Upper lobe of right lung (tissue), 1 donor: ENCODE measurements at places on chromosomes 11 and 22. TPM values are rescaled to one million over a fixed set of nuclear protein-coding genes. Genes with fewer than 3 reads are reported as not detected.

DNA sequence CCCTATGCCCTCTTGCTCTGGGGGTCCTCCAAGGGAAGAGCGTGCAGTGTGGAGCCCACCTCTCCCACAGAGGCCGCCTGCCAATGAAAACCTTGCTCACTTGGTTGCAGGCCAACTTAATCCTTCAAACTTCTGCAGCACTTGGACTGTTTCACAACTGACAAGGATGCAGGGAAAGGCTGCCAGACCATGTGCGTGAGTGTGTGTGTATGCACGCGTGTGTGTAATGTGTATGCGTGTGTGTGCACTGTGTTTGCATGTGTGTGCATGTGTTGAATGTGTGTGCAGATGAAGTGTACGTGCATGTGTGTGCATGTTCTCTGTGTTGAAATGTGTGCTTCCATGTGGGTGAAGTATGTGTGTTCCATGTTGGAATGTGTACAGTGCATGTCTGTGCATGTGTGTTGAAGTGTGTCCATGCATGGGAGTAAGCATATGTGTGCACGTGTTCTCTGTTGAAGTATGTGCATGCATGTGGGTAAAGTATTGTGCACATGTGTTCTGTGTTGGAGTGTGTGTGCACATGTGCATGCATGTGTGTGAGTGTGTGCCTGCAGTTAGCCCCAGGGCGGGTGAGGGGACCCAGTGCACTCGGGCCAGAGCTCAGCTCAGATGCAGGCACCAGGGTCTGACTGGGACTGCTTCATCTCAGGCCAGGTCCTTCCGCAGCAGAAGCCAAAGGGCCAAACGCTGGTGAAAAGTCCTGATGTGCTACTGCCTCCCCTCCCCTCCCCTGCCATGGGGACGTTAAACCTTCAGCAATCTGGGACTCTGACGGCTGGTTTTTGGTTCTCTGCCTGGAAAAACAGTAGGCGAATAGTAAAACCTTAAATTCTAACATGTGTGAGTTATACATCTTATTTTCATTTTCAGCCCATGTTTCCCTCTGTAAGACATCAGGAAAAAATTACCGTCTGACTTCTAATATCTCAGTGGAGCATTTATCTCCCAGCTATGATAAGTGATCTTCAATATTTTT is 72.0 kb downstream of the FLI1 start:
- no peak for DNase-seq

The MICALL1 gene
- 37.4 TPM for total RNA-seq

DNA sequence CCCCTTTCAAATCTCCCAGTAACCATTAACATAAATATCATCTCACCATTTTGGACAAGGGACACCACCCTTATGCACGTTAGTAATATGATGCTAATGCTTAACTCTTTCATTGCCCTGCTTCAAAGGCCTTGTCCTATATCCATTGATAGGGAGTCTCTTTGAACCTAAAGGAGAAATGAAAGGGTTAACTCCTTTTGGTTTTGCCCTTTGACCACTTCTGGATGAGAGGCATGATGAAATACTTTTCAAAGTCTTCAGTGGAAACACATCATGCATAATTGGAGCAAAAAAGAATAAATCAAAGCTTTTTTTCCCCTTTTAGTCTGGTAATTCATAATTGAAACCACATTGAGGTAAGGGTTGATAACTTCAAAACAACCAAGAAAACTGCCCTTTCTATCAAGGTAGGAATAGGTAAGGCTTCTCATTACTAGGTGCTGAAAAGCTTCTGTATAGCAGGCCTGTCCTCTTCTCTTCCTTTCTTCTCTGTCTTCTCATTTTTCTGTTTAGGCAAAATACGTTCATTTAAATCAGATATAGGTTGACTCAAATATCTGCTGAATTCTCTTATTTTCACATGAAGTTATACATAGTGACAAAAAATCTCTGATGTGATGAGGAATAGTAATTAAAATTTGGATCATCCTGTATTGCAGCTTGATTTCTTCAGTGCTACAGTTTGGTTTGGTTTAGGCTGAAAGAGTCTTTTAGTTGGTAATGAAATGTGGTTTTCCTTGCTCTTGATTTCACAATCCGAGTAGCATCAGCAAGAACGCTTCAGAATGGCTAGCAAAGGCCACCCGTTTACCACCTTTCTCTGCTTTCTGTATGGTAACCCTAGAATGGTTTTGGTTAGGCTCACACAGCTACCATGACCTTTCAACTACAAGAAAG is 94.8 kb downstream of the EXT2 start:
- no peak for DNase-seq

- DNase-seq, result no peak
These were observed 85.4 kb downstream of the MICAL2 start for GRCh38 chr11:12195768-12196167.

DNA sequence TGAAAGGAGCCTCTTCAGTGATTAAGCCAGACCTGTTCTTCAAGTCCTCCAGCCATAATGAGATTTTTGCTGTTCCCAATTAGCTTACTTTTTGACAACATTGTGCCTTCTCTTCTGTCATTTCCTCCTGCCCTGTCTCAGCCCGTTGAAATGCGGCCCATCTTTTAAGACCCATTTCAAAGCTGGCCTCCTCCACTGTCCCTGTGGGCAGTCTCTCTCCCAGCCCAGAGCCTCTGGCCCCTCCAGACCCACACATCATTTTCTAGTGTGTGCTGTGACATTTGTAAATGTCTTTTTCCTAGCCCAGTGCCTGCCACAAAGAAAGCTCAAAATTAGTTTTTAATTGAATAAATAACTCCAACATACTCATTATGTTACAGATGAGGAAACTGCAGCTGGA is 70.9 kb downstream of the BUD13 start:
- peak; percentile 23 for DNase-seq

- peak; percentile 81 for DNase-seq
These were observed 13.9 kb downstream of the KCNE3 start for GRCh38 chr11:74453373-74453975.

GRCh38 chr11:133518702-133519264 is 13.5 kb downstream of the OPCML start:
- DNase-seq, result no peak

The LBHD1 gene
- total RNA-seq, result 6.1 TPM

The EXPH5 gene
- 30.8 TPM for total RNA-seq

- no peak for DNase-seq
These were observed 829.7 kb upstream of the FAT3 start for GRCh38 chr11:91394727-91395414.

The MYEOV gene
- 0.23 TPM for total RNA-seq

GRCh38 chr22:43050995-43051394 is 36.0 kb upstream of the PACSIN2 start:
- DNase-seq, result no peak

The ZP1 gene
- total RNA-seq, result not detected

- DNase-seq, result no peak
These were observed 882 bp downstream of the ANO1 start for GRCh38 chr11:70078781-70079616.

DNA sequence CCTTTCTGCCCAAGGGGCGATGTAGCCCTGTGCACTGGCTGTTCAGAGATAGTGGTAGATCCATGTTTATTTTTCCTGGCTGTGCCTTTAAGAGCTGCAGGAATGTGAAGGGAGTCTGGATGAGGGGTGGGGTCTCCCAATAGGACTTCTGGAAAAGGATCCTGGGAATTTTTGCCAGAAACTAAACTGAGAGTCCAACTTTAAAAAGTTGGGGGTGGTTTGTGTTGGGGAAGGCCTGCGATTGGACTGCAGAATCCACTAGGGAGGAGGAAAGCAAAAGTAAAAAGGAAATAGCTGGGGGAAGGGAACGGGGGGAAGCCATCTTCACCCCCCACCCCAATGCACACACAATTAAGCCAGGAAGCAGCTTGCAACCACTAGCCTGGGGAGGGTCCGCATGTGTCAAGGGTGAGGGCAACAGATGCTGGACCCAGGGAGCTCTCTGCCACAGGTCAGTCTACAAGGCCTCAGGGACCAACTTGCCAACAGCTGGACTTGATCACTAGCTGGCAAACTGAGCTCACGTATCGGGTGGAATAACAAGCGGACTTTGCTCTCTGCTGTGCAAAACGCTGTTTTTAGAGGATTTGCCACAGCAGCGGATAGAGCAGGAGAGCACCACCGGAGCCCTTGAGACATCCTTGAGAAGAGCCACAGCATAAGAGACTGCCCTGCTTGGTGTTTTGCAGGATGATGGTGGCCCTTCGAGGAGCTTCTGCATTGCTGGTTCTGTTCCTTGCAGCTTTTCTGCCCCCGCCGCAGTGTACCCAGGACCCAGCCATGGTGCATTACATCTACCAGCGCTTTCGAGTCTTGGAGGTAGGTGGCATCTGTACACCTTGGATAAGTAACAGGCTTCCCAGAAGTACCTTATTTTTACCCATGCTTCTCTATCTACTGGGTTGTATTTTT is at the start of gene OLFML1:
OLFML1 (plus strand) TSS at position 321 of the 912 bp plus-strand sequence; CDS start at position 691, 370 bp downstream.
- DNase-seq, result no peak

The NPAS4 gene
- not detected for total RNA-seq

- DNase-seq, result no peak
These were observed 10.7 kb downstream of the TUB start for GRCh38 chr11:8091721-8092120.

The OR5M10 gene
- total RNA-seq, result not detected

The MMP27 gene
- total RNA-seq, result not detected

GRCh38 chr22:23268877-23269276 is 88.6 kb downstream of the BCR start:
- no peak for DNase-seq

DNA sequence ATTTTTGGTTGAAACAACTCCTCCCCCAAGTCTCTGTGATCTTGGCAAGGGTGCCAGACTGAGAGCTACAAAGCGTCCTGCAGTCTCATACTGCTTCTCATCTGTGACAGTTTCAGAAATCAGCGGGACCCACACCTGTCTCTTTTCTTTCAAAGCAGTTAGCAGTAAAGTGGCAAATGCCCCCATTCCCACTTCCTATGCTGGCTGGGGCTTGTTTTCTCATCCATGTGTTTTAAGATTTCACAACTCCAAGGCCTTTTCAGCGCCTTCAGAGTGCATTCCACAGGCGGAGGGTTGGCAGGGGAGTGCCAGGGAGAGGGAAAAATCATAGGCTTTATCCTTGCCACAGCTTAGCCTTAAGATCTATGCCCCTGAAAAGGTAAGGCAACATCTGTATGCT is 493.5 kb downstream of the OPCML start:
- no peak for DNase-seq

The APLNR gene
- total RNA-seq, result 1.2 TPM

The OR52A1 gene
- not detected for total RNA-seq

The TMEM191C gene
- total RNA-seq, result 4.0 TPM

DNA sequence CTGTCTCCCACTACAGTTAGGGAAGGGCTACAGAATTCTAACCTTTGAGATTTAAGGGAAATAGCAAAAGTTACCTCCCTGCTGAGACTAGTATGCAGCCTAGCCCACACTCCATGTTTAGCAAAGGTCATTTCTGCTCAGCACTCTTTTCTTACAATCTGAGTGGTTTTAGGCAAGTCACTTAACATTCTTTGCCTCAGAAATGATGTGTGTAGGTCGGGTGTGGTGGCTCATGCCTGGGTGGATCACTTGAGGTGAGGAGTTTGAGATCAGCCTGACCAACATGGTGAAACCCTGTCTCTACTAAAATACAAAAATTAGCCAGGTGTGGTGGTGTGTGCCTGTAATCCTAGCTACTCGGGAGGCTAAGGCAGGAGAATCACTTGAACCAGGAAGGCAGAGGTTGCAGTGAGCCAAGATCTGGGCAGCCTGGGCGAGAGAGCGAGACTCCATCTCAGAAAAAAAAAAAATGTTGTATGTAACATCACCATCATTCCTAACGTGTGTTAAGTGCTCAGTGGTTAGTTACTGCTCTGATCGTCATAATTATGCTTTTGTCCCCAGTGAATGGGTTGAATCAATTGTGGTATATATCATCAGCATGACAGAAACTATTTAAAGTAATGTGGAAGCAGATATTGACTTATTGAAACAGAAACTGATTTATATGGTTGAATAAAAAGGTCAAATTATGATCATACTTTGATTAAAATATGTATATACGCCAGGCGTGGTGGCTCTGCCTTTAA is 55.0 kb downstream of the COPB1 start:
- DNase-seq, result no peak

DNA sequence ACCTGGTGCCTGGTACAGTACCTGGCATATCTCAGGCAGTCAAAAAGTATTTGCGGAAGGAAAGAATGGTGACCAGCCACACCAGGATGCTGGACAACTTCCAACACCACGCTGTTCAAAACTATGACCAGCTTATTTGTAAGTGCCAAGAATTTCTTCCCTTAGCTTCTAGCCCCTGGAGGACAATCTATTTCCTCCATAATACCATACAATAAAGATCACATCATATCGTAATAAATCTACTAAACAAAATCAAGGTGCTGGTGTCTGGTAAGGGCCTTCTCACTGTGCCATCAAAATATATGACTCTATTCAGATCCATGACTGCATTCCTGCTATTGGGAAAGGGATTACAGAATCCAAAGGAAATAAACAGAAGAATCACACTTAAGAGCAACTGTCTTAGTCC is 51.5 kb downstream of the ALG9 start:
- no peak for DNase-seq

- peak; percentile 58 for DNase-seq
These were observed 1.3 kb downstream of the FADD start for GRCh38 chr11:70204466-70204799.

The DCHS1 gene
- total RNA-seq, result 28.0 TPM

- no peak for DNase-seq
These were observed 94.9 kb upstream of the SEPTIN5 start for GRCh38 chr22:19619144-19620009.

The TSPAN32 gene
- 12.2 TPM for total RNA-seq

The CHADL gene
- 3.4 TPM for total RNA-seq

The BIRC2 gene
- 44.1 TPM for total RNA-seq

DNA sequence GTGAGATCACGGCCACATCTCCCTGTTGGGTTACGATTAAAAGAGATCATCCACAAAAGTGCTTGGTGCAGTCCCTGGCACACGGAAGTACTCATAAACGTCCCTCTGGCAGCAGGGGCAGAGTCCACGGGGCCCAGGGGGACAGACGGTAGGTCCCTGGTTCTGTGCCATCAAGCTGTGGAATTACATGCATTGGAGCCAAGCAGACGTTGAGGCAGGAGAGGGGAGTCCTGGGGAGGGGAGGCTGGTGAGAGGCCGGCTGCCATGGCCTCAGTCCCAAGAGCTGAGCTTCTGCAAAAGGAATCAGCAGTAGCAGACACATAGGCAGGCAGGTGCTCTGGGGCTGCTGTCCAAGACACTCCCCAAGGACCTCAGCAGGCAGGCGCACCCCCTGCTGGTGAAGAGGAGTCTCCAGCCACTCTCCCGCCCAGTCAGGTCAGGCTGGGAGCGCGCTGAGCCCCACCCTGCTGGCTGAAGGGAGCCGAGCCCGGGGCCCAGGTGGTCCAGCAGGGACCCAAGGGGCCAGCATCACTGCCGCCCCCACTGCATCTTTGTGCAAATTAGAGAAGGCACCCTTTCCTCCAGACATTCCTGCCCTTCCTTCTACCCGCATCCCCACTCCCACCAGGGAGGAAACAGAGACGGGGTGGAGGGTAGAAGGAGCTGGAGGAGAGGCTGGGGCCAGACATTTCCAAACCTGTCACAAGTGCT is 7.6 kb upstream of the KCTD17 start:
- peak; percentile 90 for DNase-seq

The GAL3ST3 gene
- not detected for total RNA-seq

DNA sequence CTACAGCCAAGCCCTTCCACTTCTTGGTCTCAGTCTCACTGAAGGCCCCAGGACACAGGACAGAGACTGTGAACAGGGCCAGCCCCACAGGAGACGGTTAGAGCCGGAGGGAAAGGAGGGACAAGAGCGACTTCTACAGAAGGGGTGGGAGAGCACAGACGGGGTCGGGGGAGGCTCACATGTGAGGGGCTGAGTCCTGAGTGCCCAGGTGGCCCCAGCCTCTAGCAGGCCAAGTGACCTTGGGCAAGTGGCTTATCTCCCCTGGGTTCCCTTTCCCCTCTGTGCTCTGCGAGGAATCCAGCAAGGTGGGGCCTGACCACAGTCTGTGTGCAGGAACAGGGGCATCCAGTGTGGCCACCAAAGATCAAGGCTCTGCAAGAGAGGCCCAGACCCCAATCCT is 102.6 kb upstream of the LMO1 start:
- DNase-seq, result peak; percentile 60

The SEPTIN5 gene
- total RNA-seq, result 11.5 TPM

The NEFH gene
- 0.46 TPM for total RNA-seq
